ENCODE measurements at places on chromosomes 12 and 14.

- no peak for DNase-seq
These were observed 465.3 kb upstream of the RGS6 start for GRCh38 chr14:71466946-71467345.

- DNase-seq, result no peak
These were observed 1.1 kb downstream of the SMIM10L1 start for GRCh38 chr12:11171969-11172675.

DNA sequence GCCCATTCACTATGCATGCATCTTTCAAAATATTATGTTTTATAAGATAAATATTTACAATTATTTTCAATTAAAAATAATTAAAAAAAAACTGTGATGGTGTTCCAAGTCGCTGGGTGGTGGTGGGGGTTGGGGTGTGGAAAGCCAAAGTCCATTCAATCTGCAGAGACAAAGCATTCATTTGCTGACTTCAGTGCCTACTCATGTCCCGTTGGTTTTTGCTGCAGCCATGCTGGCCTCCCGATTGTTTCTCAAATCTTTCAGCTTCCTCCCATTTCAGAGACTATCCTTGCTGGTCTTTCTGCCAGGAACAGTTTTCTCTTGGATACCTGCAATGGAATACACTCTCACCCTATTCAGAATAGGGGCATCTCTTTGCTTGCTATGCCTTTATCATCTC, 331.5 kb upstream of the NOVA1 start:
- DNase-seq, result no peak

DNA sequence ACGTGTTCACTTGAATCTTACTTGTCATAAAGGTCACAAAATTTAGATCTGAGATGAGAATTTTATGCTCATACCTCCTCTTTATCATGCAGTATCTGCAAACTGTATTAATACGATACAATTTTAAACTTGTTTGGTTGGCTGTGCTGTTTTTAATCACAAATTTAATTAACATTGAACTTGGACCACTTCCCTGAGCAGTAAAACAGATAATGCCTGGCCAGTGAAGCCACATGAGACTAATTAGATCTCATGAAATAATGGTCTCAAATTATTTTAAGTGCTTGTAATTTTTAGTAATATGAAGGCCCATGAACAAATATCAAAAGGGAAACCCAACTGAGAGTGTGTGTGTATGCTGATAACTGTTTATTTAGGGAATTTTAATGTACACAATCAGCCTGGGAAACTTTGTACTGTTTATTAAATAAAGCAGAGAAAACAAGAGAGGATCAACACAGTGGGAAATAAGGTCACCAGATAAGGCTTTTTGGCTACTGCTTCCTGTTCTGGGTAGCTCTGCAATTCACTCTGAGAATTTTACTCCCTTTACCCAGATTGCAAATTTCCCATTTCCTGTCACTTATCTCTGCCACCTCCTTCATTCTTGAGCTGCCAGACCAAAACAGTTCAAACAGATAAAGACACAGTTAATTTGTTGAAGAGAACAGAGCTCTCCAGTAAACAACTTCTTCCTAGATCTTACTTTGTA, 61.6 kb upstream of the GNPNAT1 start:
- no peak for DNase-seq

Measured in activated naive CD4-positive, alpha-beta T cell treated with anti-CD3 and anti-CD28 coated beads for 36 hours (primary cell).